Smooth muscle cell of the pulmonary artery (primary cell): ENCODE measurements at places on chromosomes 4 and X. TPM values are rescaled to one million over a fixed set of nuclear protein-coding genes. Genes with fewer than 3 reads are reported as not detected.

Gene PABPC4L
- total RNA-seq, result 0.26 and 0.30 TPM in 2 replicates

Gene HTATSF1
- 30.0 and 34.6 TPM in 2 replicates for total RNA-seq

Gene EFNB1
- total RNA-seq, result 30.1 and 45.3 TPM in 2 replicates

Gene ALAS2
- total RNA-seq, result not detected in 2 replicates

Gene LUZP4
- not detected in 2 replicates for total RNA-seq
